ENCODE measurements at places on chromosomes 13 and 19.

DNA sequence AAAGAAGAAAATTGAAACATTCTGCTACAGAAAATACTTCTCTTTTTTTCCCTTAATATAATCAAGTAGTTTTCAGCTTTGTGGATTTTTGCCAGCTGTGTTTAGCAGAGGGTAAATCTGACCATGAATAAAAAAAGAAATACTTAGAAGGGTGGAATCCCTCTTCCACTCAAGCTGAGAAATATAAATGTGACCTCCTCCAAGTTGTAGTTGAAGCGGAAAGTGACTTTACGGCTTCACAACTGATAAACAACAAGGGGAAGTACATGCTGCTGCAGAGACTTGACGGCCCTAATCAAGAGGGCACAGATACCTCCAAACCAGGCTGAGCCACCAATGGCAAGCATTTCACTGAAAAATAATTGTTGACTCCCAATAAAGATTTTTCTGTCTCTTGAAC lies 785.0 kb downstream of the SLITRK5 start:
- DNase-seq: no peak

DNA sequence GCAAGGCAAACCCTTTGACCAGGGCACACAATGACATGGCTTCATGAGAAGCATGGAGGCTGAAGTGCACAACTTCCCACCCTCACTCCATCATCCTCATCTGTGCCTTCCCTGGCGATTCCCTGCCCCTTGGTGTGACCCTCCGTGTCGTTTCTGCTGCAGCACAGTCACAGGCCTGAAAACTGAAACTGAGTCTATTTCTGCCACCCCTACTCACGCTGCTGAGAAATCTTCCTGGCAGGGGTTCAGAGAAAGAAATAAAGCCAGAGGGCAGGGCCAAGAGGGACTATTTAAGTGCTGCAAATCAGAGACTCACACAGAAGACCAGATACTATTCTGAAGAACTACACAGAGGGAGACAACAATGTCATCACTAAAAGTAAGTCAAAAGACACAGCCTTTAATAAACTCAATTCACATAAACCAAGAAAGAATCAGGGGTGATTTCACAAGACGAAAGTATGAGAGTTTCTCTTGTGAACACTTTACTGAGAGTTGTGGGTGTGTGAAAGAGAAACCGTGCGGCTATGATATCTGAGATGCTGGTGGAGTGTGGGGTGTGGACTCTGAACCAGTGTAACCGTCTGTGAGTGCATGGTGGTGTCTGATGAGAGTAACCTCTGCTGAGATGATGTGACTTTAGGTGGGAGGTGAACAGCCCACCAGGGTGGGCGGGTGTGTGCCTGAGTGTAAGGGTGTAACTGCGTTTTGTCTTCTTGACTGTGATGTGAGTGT lies 23.5 kb downstream of the LGALS16 start:
- no peak for DNase-seq

DNA sequence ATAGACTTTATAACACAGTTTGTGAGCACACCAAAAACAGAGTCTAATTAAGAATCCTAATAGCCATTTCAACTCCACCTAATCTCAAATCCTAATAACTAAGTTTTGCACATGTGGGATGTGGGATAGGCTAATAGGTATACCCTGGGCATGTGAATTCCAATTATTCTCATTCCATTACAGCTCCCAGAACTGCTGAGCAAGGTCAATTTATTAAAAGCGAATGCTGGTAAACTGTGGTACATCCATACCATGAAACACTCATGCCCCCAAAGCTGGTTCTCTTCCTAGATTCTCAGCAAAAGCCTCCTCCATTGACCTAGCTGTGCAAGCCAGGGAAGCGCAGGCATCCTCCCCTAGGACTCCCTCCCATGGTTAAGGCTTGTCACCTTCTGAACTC lies 113.8 kb downstream of the USP12 start:
- DNase-seq: no peak

- no peak for DNase-seq
Measured at GRCh38 chr13:40017662-40018262, 362.3 kb downstream of the COG6 start.

GRCh38 chr13:77857531-77858209 lies 61.0 kb downstream of the EDNRB start:
- DNase-seq: no peak

- DNase-seq: no peak
Measured at GRCh38 chr19:47003611-47004465, 15.8 kb upstream of the NPAS1 start.

DNA sequence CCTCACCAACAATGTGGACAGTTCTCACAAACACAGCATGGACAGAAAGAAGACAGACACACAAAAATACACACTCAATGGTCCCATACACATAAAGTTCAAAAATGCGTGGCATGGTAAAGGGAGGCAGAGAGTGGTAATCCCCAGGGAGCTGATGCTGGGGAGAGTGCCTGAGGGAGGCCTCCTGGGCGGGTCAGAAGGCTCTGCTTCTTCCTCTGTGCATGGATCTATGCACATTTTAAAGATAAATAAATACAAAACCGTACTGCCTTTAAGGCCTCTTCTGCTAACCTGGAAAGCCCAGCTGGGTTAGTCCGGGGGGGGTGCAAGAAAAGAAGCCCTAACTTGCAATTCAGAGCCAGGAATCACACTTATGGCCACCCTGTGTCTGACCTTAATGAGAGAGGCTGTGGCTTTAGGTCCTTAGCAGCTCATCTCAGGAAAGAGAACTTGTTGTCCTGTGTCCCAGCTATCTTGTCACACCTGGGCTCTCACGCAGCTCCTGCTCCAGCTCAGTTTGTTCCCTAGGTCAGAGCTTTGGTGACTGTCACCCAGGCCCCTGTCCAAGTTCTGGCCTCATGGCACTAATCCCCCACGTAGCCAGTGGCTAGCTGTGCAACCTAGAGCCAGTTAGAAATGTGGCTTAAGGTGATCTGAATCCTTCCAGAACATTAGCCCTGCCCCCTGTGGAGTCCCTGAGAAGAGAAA lies 28.5 kb downstream of the POP4 start:
- no peak for DNase-seq

- no peak for DNase-seq
Measured at GRCh38 chr13:110921209-110921608, 6.3 kb upstream of the ANKRD10 start.
